ENCODE measurements at places on chromosomes 6 and 20.

DNA sequence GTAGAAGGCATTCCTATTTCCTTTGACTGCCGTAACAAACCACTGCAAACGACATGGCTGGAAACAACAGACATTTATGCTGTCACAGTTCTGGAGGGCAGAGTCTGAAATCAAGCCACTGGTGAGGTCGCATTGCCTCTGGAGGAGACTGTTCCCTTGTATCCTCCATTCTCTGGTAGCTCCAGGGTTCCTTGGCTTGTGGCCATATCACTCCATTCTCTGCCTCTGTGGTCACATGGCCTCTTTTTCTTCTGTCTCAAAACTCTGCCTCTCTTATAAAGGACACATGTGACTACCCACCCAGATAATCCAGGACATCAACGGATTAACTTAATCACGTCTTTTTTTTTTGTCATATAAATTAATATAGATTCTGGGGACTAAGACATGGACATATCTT lies 84.4 kb downstream of the LYRM2 start:
- DNase-seq: no peak

- no peak for DNase-seq
Observed at GRCh38 chr6:25224242-25224641, 54.9 kb upstream of the CARMIL1 start.

DNA sequence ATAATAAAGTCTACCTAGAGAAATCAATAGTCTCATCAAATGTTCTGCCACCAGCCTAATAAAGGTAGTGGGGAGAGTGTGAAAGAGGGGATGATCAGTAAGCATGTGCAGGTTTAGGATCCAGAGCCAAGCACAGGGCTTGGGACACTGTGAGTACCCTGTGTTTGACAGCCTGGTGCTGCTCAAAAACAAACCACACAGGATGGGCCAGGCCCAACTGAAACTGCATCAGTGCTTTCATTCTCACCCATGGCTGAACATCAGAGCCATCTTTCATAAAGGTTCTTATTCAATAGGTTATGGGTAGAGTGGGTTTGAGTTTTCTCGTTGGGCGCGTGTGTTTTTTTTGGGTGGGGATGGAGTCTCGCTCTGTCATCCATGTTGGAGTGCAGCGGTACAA lies 87.3 kb upstream of the NHSL1 start:
- DNase-seq: no peak

- DNase-seq: no peak
Observed at GRCh38 chr20:48673507-48673906, 154.3 kb downstream of the PREX1 start.

DNA sequence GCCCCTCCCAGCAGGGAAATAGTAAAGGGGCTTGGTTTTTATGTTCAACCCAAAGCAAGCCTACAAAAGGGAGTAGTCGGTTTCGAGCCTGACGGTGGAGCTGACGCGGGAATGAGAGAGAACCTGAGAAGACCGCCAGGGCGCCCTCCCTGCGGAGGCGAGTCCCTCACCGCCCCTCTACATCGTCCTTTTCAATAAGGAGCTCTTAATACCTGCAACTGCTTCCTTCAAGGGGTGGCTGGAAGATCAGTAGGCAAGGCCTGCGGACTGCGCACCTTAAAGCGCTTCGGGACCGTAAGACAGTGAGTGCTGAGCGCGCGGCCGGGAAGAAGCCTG lies 709 bp upstream of the ZNF76 start:
- no peak for DNase-seq
